ENCODE measurements at places on chromosomes 5 and 9.

GRCh38 chr9:87751423-87751822 lies 25.5 kb downstream of the CTSL start:
- no peak for DNase-seq

- no peak for DNase-seq
Observed at GRCh38 chr9:125066839-125067619, 76.3 kb downstream of the SCAI start.

DNA sequence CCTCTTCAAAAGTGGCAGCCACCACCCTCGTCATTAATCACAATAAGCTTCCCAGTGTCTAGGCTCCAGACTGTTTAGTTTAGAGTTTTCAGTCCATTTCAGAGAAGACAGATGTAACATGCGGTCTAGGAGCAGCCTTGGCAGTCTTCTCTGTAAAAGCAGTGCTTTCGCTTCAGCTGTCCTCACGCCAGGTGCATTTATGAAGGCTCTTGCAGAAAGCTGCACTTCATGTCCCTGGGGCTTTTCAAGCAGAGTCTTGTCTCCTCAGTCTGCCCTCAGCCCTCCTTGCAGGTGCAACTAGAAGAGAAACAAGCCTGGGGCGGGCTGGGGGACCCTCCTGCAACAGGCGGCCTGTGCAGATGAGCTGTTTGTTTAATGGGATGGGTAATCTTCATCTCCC lies 281.9 kb downstream of the DRD1 start:
- DNase-seq: peak; percentile 9

DNA sequence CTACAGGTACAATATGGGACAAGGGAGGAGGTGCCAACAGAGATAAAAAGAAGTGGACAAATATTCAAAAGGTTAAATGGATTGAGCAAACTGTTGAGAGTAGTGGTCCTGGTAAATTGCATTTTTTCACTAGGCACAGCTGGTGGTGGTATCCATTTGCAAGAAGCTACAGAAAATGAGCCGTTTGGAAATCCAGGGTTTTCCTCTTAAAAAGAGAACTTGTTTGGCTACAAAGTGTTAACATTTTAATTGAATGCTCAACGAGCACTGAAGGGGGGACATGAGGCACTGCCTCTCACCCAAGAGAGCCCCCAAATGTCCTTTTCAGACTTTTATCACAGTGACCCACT lies 491 bp upstream of the ZCCHC9 start:
- DNase-seq: no peak

GRCh38 chr5:124919747-124920525 lies 173.5 kb upstream of the ZNF608 start:
- DNase-seq: no peak

GRCh38 chr5:32843531-32843895 lies 132.4 kb downstream of the NPR3 start:
- no peak for DNase-seq

DNA sequence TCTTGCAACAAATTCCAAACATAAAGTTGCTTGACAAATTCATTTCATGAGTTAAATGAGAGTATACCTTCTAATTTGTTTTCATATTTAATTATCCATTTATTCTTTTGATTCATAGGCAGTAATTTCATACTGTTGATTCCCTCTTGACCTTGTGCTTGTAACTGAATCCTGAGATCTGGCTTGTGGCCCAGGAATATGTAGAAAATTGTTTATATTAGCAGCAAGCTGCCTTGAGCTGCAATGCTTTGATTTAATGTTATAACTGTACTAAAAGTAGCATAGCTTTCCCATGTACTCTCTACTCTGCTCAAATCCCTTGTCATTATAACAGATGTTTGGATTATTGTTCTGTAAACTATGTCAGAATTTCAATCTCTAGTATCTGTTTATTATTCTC lies 780.7 kb downstream of the NR2F1-AS1 start:
- no peak for DNase-seq

- no peak for DNase-seq
Observed at GRCh38 chr9:76898786-76899185, 7.1 kb downstream of the PRUNE2 start.

DNA sequence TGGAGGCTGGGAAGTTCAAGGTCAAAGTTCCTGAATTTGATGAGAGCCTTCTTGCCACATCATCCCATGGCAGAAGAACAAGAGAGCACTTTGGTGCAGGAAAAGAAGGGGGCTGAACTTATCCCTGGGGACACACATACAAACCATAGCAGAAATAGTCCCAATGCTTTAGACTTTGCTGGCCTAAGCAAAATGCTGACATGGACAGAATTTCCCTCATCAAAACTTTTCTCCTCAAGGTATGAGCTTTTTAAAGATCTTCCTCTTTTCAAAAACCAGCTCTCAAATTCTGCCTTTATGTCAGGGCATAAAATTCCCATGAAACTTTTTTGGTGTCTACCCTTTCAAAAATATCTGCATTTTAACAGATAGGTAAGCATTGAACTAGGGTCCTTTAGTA lies 341.8 kb upstream of the SMARCA2 start:
- no peak for DNase-seq

DNA sequence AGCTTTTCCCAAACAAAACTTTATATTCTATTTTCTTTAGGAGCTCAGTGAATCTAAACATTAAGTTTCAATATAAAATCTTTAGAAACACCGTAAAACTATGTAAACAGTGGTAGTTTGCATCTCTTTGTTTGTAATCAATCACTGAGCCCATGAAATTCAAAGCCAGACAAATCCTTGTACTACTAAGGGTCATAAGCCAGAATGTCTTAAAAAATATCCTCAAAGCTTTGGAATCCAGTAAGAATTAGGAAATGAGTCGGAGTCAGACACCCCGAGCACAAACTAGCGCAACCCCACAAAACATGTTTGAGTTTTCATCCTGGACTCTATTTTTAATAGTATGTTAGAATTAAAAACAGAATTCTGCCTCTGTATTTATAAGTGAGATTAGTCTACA lies 153.8 kb downstream of the HSPA4 start:
- no peak for DNase-seq

GRCh38 chr5:151855701-151856100 lies 69.0 kb downstream of the GLRA1 start:
- no peak for DNase-seq

DNA sequence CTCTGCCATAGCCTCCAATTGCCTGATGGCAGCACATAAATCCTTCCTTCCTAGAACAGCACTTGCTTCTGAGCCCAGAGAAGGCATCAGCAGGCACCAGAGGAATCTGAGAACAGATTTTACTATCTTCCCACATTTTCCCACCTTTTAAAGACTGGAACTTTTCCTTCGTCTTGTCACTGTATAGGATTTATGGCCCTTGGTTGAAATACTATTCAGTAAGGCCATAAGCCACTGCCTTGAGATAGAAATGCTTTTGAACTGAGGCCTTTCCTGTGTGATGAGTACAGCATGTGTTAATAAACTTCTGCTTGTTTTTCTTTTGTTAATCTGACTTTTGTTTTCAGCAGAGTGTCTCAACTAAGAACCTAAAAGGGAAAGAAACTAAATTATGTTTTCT lies 84.3 kb downstream of the MRPS27 start:
- no peak for DNase-seq

DNA sequence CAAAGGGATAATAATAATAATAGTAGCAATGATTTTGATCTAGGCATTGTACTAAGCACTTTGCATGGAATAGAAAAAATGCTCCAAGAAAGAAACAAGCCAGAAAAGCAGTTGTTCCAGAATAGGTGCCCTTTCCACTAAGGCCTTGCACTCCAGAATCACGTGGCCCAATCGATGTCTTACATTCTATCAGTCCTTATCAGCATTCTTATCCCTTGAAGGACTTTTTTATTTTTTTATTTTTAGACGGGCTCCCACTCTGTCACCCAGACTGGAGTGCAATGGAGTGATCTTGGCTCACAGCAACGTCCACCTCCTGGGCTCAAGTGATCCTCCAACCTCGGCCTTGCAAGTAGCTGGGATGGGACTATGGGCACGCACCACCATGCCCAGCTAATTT lies 36.5 kb downstream of the PDZD2 start:
- DNase-seq: no peak

DNA sequence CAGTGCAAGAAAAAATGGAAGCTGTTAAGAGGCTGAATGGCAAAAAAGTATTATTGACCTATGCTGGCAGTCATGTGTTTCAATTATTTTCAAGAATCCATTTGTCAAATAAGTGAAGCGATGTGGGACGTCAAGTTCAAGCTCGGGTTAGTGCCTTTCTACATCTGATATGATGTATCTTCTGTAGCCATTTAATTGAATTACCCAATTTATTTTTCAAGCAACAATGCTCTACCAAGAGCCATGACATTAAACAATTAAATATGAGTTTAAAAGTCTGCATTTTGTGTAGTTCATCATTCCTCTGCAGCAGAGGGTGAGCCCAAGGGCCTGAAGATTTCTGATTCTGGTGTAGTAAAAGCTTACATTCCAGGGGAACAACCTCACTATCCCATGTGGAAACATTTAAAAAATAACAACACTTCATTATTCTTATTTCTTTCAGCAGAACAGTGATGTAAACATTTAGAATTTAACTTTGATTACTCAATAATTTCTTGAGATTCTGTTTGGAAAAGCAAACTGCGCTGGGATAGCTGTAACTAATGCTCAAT lies 619.7 kb upstream of the ARRDC3 start:
- DNase-seq: no peak

DNA sequence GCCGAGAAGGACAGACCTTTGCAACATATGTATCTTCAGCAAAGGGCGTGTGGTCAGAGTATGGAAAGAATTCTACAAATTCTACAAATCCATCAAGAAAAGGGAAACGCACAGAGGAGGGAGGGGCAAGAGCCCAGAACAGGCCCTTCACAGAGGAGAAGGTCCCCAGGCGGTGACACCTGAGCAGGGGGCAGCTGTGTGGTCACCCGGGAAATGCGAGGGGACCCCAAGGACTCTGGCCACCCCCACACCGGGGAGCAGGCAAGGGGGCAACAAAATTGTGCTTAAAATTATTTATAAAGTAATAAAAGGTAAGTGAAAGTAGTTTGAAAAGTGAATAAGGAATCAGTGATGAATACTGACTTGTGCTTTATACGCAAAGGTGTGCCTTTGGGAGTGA lies 17.6 kb downstream of the NACC2 start:
- no peak for DNase-seq

Data from posterior cingulate gyrus (tissue), 11 donors.